Gastrocnemius medialis (tissue), 4 donors: ENCODE measurements at places on chromosomes 7 and 10. TPM values are rescaled to one million over a fixed set of nuclear protein-coding genes. Genes with fewer than 3 reads are reported as not detected.
A peak's percentile ranks its signal among the peaks of the same experiment; 100 is the strongest.

DNA sequence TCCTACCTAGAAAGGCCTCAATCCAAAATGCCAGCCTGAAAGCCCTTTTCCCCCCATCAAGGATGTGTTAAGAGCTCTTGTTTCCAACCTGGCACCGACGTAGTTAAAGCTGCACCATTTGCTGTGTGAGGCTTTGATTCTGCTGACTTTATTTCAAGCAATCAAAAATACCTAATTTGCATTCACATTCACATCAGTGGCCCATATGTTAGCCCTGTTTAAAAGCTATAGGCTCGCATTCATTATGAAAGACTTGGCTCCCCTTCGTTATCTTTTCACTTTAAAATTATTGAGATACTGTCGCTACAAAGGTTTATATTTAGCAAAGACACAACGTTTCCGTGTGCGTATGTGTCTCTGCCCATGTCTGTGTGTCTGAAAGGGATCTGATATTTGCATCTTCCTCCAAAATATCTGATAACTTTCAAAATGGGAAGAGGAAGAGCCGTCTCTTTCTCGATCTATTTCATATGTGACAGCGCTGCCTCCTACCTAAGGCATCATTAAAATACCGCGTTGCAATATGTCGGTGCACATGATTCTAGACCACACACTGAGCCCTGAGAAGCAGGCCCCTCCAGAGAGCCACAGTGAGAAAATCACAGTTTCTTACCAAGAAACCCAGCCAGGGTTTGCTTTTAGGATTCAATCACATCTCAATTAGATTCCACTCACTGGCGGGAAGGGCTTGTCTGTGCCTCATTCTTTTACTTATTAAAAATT, 57.1 kb upstream of the ITPRID1 start:
- no peaks in the 10 kb centered on the region for H3K27me3 ChIP-seq
- H3K36me3 ChIP-seq = no peaks in the 10 kb centered on the region
- H3K4me3 ChIP-seq = no peak overlapping the region
- H3K4me1 ChIP-seq = no peaks in the 10 kb centered on the region
- no peak overlapping the region for H3K27ac ChIP-seq

DNA sequence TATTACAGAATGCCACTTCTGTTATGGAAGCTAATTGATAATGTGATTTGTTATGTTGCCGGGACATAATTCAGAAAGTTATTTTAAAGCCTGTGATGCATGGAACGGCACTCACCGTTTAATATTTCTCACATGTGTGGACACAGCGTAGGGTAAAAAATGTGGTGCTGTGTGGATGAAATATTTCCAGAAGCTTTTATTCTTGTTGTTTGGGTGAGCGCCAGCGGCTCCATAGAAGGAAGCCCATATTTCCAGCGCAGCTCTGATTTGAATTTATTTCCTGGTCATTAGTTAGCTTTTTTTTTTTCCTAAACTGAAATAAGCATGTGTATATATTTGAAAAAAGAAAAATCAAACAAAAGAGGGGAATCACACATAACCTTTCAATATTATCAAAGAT, 20.2 kb upstream of the NKX6-2 start:
- H3K27me3 ChIP-seq = peaks cover 3% of the 10 kb centered on the region
- no peaks in the 10 kb centered on the region for H3K36me3 ChIP-seq
- no peak for DNase-seq
- no peak overlapping the region for H3K27ac ChIP-seq
- no peak overlapping the region for H3K4me3 ChIP-seq

GRCh38 chr10:132257271-132257670, 50.5 kb downstream of the STK32C start:
- no peak overlapping the region for H3K27ac ChIP-seq
- no peaks in the 10 kb centered on the region for H3K27me3 ChIP-seq
- no peaks in the 10 kb centered on the region for H3K4me1 ChIP-seq
- no peak overlapping the region for H3K4me3 ChIP-seq
- DNase-seq = no peak

DNA sequence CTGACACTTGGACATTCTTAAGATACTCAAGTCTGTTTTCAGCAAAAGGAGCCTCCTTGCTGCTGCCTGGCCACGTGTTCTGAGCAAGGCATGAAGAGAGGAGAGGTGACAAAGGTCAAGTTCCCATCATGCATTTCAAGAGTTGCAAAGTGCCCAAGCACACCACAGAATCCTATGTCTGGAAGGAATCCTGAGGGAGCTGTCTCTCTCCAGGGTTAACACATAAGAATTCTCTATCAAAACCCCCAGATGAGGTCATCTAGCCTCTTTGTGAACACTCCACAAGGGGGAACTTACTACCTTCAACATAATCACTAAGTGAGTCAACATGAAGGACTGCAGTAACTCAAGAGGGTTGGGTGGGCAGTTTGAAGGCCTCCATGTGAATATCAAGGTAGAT, 155.5 kb downstream of the RNF216 start:
- DNase-seq = no peak
- H3K27ac ChIP-seq = no peak overlapping the region
- H3K4me1 ChIP-seq = no peaks in the 10 kb centered on the region
- H3K4me3 ChIP-seq = no peak overlapping the region

- no peak overlapping the region for H3K27ac ChIP-seq
- peaks cover under 1% of the 10 kb centered on the region for H3K27me3 ChIP-seq
- no peak for DNase-seq
These were observed 140.7 kb downstream of the PAXIP1 start for GRCh38 chr7:154862153-154862791.

- peak overlapping the region; percentile 94 for H3K27ac ChIP-seq
- no peaks in the 10 kb centered on the region for H3K27me3 ChIP-seq
- no peaks in the 10 kb centered on the region for H3K36me3 ChIP-seq
- peaks cover 70% of the 10 kb centered on the region for H3K4me1 ChIP-seq
- no peak overlapping the region for H3K4me3 ChIP-seq
These were observed 38.6 kb downstream of the GBF1 start for GRCh38 chr10:102283890-102284289.

DNA sequence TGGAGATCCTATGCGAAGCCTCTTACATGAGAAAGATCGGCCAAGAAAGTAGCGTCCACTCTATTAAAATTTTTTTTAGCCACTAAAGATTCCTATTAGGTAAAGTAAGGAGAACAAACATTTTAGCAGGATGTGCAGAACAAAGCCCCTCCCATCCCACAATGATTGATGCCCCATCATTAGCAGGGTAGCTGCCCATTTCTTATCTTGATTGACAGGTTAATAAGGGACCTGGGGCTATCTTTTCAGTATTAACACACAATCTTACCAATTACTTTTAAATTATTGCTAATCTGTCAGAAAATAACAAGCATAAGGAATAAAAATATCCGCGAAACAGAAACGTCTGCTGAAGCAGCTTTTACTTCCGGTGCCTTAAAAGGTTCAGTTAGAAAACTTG, 5.1 kb downstream of the FZD8 start:
- H3K4me1 ChIP-seq = peaks cover 9% of the 10 kb centered on the region
- no peak overlapping the region for H3K4me3 ChIP-seq
- DNase-seq = no peak
- H3K36me3 ChIP-seq = no peaks in the 10 kb centered on the region
- H3K27me3 ChIP-seq = no peaks in the 10 kb centered on the region
- no peak overlapping the region for H3K27ac ChIP-seq

DNA sequence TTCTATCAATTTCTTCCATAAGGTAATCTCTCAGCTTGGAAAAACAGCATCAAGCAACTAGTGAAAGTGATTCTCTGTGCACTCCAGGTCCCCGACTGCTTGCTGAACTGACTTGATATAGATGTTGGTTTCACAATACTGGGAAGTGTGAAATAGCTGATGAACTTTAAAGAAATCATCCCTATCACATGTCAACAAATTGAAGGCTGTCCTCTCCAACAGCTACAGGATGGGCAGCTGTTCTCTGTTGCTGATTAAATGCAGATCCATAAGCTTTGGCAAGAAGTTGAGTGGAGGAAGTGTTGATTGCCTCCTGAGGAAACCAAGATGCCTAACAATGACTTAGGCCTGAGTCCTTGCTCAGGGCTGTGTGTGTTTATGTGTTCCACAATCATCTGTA, 130.4 kb upstream of the GDF10 start:
- no peak for DNase-seq
- no peaks in the 10 kb centered on the region for H3K36me3 ChIP-seq
- no peaks in the 10 kb centered on the region for H3K4me1 ChIP-seq
- H3K27me3 ChIP-seq = no peaks in the 10 kb centered on the region
- no peak overlapping the region for H3K27ac ChIP-seq
- no peak overlapping the region for H3K4me3 ChIP-seq

DNA sequence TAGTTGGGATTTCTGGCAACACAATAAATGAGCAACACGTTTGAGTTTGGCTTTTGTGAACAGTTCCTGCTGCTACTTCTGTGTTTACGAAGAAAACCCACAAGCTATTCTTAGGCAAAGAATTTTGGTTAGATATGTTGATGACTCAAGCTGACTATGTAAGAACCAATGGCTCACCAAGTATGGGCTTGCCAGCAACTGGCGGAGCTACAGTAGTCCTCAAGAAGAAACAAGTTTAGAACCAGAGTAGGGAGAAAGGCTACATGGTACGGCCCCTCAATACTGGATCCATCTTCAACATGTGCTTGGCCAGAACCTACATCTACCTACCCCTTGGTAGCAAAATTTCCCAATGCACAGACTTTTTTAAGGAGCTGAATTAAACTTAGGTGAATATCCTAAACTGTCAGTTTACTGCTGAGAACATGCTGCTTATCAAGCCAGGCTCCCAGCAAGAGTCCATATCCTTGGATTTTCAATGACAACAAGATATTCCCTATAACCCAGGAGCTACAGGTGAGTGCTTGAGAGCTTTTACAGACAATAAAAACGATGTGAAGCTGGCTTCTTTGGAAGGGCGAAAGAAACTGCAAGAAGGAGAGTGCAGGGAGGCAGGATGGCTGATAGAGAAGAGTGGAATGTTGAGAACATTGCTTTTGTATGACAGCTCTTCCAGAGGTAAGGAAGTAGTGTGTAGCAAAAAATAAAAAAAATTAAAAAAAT, 74.3 kb upstream of the ASAH2 start:
- H3K27ac ChIP-seq = peak overlapping the region; percentile 54
- peak; percentile 71 for DNase-seq
- H3K27me3 ChIP-seq = no peaks in the 10 kb centered on the region
- H3K4me1 ChIP-seq = peaks cover 42% of the 10 kb centered on the region
- no peaks in the 10 kb centered on the region for H3K36me3 ChIP-seq
- no peak overlapping the region for H3K4me3 ChIP-seq

DNA sequence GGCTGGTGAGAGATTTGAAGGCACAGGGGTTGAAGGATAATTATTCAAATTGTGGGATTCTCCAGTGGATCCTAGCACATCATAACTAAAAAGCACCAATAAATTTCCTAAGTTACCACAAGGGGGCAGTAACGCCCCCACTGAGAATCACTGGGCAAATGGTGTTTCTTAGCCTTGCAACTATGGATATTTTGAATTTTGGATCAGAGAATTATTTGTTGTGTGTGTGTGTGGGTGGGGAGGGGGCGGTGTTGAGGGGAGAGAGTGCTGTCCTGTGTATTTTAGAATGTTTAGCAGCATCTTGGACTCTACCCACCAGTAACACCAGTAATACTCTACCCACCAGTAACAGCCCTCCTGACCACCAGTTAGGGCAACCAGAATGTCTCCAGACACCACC, 63.3 kb upstream of the PRKG1 start:
- H3K27ac ChIP-seq = no peak overlapping the region
- H3K27me3 ChIP-seq = no peaks in the 10 kb centered on the region
- DNase-seq = no peak
- H3K4me3 ChIP-seq = no peak overlapping the region
- no peaks in the 10 kb centered on the region for H3K36me3 ChIP-seq

GRCh38 chr7:109901926-109902325, 1189.0 kb upstream of the LRRN3 start:
- H3K36me3 ChIP-seq = no peaks in the 10 kb centered on the region
- no peaks in the 10 kb centered on the region for H3K4me1 ChIP-seq
- H3K27ac ChIP-seq = no peak overlapping the region

DNA sequence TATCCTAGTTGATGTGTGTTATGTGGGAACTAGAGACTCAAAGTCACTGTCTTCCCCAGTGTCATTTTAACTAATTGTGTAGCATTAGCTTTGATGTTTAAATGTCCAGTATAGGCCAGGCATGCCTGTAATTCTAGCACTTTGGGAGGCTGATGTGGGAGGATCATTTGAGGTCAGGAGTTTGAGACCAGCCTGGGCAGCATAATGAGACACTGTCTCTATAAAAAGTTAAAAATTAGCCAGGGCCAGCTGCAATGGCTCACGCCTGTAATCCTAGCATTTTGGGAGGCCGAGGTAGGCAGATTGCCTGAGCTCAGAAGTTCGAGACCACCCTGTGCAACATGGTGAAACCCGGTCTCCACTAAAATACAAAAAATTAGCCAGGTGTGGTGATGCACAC, 24.4 kb downstream of the DDX50 start:
- no peak overlapping the region for H3K27ac ChIP-seq
- no peak overlapping the region for H3K4me3 ChIP-seq
- no peaks in the 10 kb centered on the region for H3K36me3 ChIP-seq

GRCh38 chr7:110790992-110791391, 299.9 kb upstream of the LRRN3 start:
- H3K36me3 ChIP-seq = no peaks in the 10 kb centered on the region
- no peak overlapping the region for H3K4me3 ChIP-seq
- DNase-seq = no peak
- H3K27ac ChIP-seq = no peak overlapping the region
- no peaks in the 10 kb centered on the region for H3K27me3 ChIP-seq

DNA sequence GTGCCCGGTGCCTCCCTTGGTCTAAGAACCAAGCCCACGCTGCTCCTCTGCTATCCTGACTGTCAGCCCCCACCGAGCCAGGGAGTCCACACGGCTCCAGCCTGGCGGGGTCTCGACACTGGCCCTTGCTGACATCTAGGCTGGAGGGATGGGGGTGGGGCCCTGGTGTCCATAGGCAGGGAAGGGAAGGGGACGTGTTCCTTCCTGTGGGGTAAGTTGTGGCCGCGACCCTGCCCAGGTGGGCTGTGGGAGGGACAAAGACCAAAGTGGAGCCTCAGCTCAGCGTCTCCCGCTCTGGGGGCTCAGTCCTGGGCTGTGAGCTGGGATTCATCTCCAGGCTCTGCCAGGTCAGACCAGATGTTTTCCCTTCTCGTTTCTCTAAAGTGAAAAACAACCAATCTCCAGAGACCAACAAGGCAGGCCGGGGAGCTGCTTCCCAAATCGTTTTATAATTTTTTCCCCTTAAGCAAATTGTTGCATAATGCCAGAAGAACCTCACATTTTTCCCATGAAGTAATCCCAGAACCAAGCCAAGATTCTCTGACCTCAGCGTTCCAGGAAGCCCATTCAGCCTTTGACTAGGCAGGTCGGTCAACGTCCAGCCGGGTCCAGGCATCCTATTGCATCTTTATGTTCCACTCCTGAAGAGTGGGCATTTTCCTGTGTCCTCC, 101.2 kb downstream of the RGS10 start:
- no peak overlapping the region for H3K4me3 ChIP-seq
- no peaks in the 10 kb centered on the region for H3K27me3 ChIP-seq
- H3K36me3 ChIP-seq = no peaks in the 10 kb centered on the region

- no peak overlapping the region for H3K27ac ChIP-seq
- H3K36me3 ChIP-seq = no peaks in the 10 kb centered on the region
- no peaks in the 10 kb centered on the region for H3K4me1 ChIP-seq
- no peaks in the 10 kb centered on the region for H3K27me3 ChIP-seq
These were observed 62.4 kb upstream of the GDF10 start for GRCh38 chr10:47237316-47238260.

The ANKRD22 gene
- total RNA-seq = not detected

The FANK1 gene
- 0.61 TPM for total RNA-seq

The CALHM1 gene
- total RNA-seq = not detected

The NXPH1 gene
- total RNA-seq = not detected
